ENCODE measurements at places on chromosomes 7 and 10. TPM values are rescaled to one million over a fixed set of nuclear protein-coding genes. Genes with fewer than 3 reads are reported as not detected.

Gene CXCL12
- 0.12 TPM for total RNA-seq

DNA sequence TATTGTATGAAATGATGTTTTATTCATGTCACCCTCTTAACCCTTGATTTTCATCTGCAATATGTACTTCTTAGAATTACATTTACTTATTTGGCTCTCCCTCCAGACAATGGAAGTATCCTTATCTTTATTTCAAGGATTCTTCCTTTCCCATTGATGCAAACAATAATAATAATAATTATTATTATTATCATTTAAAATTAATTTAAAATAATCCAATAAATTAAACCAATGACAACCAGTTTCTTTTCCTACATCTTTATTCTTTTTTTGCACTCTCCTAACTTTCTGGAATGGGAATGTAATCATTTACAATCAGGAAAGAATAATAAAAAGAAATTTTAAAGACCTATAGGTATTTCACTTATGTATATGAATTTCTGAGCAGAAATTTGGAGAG lies 504.4 kb downstream of the INHBA start:
- no peak overlapping the region for H3K4me3 ChIP-seq
- H3K36me3 ChIP-seq, result no peaks in the 10 kb centered on the region
- no peak for DNase-seq
- H3K4me1 ChIP-seq, result no peaks in the 10 kb centered on the region

Gene PRXL2A
- total RNA-seq, result not detected

DNA sequence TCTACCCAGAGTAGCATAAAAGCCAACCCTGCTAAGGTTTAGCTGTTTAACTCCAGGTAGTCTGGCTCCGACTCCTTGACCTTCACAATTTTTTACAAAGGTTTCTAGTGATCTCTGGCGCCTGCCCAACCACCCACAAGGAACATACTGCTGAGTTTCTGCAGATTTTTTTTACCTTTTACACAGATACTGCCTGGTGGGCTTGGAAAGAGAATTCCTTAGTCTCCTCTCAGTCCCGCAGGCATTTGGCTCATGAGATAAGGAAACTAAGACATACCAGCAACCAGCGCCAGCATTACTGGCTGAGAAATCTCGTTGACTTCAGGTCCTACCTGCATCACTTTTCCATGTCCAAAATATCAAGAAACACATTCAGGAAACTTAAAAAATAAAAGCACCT lies 51.1 kb upstream of the LYZL1 start:
- H3K27ac ChIP-seq, result no peak overlapping the region
- no peaks in the 10 kb centered on the region for H3K27me3 ChIP-seq
- no peak overlapping the region for H3K4me3 ChIP-seq
- no peak for DNase-seq

DNA sequence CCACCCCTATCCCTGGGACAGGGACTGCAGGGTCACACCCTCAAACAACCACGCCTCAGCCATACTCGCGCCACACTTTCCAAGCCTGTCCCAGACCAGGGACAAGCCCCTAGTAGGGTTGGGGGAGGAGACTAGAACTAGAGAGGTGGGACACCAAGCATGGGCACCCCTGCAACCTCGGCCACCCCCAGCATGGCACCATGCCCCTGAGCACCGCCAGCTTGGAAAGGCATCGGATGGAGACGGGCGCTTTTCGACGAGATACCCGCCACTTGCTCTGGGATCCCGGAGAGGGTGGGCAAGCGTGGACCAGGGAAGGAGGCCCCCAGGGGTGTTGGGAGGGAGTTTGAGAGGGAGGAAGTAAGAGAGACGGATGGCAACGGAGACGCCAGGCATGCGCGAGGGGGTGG lies 13.1 kb upstream of the KMT2E start:
- H3K36me3 ChIP-seq, result peaks cover 10% of the 10 kb centered on the region
- DNase-seq, result no peak
- H3K4me3 ChIP-seq, result no peak overlapping the region
- H3K27me3 ChIP-seq, result no peaks in the 10 kb centered on the region
- no peak overlapping the region for H3K27ac ChIP-seq

- H3K36me3 ChIP-seq, result no peaks in the 10 kb centered on the region
- H3K27me3 ChIP-seq, result no peaks in the 10 kb centered on the region
- no peak overlapping the region for H3K27ac ChIP-seq
- no peaks in the 10 kb centered on the region for H3K4me1 ChIP-seq
Measured at GRCh38 chr10:11488126-11488525, 123.3 kb downstream of the USP6NL start.

Gene COL13A1
- total RNA-seq, result 299 TPM

GRCh38 chr10:35000936-35001335 lies 89.2 kb downstream of the CUL2 start:
- no peaks in the 10 kb centered on the region for H3K27me3 ChIP-seq
- no peaks in the 10 kb centered on the region for H3K36me3 ChIP-seq
- DNase-seq, result no peak
- no peak overlapping the region for H3K27ac ChIP-seq
- no peak overlapping the region for H3K4me3 ChIP-seq

DNA sequence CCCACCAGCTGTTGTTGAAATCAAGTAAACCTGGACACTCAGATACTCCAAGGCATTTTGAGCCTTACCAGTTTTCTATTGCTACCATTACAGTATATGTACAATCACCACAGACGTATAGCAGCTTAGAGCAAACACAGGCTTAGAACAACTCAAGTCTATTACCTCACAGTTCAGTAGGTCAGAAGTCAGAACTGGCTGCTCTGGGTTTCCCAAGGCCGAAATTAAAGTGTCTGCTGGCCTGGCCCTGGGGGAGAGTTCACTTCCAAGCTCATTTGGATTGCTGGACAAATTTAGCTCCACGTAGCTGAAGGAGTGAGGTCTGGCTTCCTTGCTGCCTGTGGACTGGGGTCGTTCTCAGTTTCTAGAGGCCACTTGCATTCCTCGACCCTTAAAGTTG lies 260.1 kb upstream of the LRRN3 start:
- no peaks in the 10 kb centered on the region for H3K27me3 ChIP-seq
- H3K4me1 ChIP-seq, result no peaks in the 10 kb centered on the region
- H3K4me3 ChIP-seq, result no peak overlapping the region
- DNase-seq, result no peak

Data from PC-3 (cell line).